ENCODE measurements at places on chromosomes 11 and 22.

DNA sequence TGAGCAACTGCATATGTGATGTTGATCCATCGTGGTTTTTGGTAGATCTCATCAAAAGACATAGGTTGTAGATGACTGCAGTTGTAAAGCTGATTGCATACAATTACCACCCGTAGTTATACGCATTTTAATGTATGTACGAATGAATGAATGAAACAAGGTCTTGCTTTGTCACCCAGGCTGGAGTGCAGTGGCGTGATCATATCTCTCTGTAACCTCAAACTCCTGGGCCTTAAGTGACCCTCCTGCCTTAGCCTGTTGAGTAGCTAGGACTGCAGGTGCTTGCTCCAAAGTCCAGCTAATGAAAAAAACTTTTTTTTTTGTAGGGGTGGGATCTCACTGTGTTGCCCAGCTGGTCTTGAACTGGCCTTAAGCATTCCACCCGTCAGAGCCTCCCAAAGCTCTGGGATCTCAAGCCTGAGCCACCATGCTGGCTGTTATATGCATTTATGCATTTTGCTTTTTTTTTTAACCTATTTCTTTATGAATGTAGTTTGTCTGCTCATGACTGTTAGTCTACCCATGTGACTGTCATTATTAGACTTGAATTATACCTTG lies 53.5 kb downstream of the PPP6R3 start:
- DNase-seq = no peak

GRCh38 chr11:45083544-45084087 lies 62.8 kb upstream of the PRDM11 start:
- DNase-seq = no peak

- DNase-seq = no peak
Measured at GRCh38 chr11:116733969-116734508, 38.7 kb downstream of the BUD13 start.

DNA sequence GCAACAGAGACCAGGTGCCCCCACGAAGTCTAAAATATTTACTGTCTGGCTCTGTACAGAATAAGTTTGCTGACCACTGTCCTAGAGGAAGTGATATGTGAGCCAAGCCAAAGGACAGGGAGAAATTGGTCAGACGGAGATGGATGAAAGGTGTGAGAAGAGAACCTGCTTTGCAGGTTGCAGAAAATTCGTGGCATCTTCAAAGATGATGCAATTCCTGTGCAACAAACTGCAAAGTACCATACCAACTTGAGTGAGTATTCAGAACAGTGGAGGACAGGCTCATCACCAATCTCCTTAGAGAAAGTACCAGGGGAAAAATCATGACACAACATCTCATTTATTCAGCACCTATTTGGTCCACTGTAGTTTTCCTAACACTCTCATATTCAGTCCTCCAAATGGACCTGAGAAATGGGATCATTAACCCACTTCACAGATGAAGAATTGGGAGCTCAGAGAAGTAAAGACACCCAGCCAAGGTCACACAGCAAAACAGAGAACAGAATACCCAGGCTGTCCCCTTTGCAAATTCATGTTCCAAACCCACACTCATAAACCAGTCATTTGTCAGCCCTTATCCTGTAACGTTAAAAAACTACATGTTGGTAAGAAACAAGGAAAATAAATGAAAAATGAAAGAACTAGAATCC lies 536.8 kb downstream of the MIAT start:
- DNase-seq = no peak

DNA sequence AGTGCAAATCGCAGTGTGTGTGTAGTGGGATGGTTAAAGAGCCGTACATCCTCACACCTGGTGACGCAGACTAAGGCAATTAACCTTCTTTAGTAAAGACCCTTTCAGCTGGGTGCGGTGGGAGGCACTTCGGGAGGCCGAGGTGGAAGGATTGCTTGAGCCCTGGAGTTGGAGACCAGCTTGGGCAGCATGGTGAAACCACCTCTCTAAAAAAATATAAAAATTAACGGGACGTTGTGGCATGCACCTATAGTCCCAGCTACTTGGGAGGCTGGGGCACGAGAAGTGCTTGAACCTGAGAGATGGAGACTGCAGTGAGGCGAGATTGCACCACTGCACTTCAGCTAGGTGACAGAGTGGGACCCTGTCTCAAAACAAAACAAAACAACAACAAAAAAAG lies 31.5 kb downstream of the ZBTB16 start:
- no peak for DNase-seq

- DNase-seq = no peak
Measured at GRCh38 chr11:104169091-104169490, 5.1 kb upstream of the PDGFD start.

All from stimulated activated CD4-positive, alpha-beta T cell treated with anti-CD3 and anti-CD28 coated beads, Interleukin-12 subunit alpha, Interleukin-12 subunit beta, amount 100 ng/mL, for 24 hours (primary cell).